ENCODE measurements at places on chromosomes 1 and 21.

DNA sequence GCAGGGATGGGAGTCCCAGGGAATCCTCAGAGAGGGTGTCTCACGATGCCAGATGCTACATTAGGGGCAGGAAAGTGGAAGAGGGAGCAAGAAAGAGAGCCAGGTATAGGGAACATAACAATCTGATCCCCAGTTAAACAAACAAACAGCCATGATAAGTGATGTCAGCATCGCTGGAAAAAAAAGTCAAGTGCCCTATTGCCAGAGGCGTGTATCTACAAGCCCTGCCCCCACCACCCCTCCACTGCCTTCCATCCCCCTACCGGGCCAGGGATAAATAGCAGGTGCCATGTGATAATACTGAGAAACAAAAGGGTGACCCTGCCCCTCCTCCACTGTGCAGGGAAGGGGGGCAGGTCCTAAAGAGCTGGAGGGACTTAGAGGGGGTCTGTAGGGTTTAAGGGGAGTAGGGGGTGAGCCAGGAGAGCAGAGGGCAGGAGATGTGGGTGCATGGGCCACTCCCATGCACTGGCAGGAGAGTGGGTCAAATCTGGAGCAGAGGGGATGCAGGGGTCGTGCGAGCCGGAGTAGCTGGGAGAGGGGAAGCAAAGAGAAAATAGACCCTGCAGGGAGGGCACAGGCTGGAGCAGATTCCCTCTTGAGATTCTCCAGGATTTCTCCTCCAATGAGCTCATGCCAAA is 3.4 kb downstream of the SLC26A9 start:
- DNase-seq, result no peak

GRCh38 chr21:46675595-46676280 is 40.3 kb downstream of the PRMT2 start:
- DNase-seq, result no peak

DNA sequence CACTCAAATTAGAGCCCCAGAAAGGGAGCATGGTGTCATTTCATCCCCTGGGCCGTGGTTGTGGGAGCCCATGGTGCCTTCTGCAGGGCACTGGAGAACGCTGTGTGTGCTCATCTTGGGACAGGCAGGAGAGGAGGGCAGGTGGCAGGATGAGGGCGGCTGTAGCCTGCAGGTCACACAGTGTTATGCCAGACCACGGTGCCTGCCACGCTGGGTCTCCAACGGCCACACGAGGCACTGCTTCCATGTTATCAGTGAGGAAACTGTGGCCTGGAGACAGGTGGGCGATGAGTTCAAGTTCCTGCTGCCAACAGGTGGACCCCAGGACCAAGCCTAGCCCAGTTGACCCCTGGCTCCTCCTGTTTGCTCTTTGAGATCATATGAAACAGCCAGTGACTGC is 21.0 kb downstream of the ABCG1 start:
- DNase-seq, result no peak

GRCh38 chr1:156566436-156566835 is 5.9 kb downstream of the IQGAP3 start:
- no peak for DNase-seq

DNA sequence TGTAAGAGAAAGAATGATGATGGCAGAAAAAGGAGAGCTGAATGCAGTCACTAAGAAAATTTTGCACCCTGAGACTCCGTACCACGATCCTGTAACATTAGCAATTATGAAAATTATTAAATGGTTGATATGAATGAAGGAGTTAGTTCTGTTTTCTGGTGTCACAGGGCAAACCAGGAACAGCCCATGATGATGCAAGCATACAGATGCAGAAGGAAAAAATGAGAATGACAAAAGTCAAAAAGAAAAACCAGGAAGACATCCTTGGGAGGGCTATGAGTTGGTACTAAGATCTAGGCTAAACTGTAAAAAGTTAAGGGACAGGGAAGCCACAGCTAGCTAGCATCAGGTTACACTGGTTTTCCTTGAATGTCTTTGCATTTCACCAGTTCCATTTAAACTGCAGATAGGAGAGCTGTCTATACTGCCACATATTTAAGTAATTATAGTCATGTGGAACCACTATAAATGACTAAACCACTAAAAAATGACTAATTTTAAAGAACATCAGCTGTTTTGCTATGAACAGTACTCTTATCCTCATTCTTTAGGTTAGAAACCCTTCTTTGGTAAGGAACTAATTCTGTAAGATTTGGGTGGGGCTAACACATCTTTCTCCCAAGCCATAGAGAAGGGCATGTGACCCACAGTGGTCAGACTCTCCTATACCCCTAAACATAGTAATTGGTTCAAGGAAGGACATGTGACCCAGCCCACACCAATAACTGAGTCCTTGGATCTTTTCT is 11.4 kb downstream of the DOCK7 start:
- no peak for DNase-seq

GRCh38 chr1:6392809-6393399 is 663 bp downstream of the ACOT7 start:
- DNase-seq, result no peak

- DNase-seq, result peak; percentile 41
These were observed 5.2 kb upstream of the MEF2D start for GRCh38 chr1:156505679-156506298.

GRCh38 chr1:162373541-162374260 is 3.0 kb downstream of the SPATA46 start:
- no peak for DNase-seq

GRCh38 chr1:109491372-109491771 is 2.5 kb upstream of the CYB561D1 start:
- DNase-seq, result no peak

GRCh38 chr1:23098463-23099170 is 70.0 kb downstream of the LUZP1 start:
- DNase-seq, result peak; percentile 36

DNA sequence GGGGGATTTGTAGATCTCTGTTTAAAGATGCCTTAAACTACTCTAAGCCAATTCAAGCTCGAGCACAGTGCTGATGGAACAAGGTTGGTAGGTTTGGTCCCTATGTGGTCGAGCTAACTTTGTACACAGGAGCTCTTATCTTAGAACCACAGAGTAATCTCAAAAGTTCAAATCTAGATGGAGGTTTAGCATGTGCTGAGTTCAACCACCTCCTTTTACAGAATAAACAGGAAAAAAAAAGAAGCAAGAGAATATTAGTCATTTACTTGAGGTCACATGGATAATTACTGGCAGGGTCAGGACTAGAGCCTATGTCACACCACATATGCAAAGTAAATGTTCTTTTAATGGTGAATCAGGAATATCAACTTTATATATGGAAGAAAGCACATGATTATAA is 86.2 kb downstream of the DTL start:
- no peak for DNase-seq

- no peak for DNase-seq
These were observed 91.4 kb downstream of the LYPLAL1 start for GRCh38 chr1:219265026-219265515.

GRCh38 chr1:88979054-88979748 is 13.2 kb downstream of the KYAT3 start:
- no peak for DNase-seq

- DNase-seq, result no peak
These were observed 147.4 kb upstream of the ZRANB2 start for GRCh38 chr1:71228241-71228640.

Data from CD8-positive, alpha-beta memory T cell (primary cell).